Diencephalon (tissue), 1 donor: ENCODE measurements at places on chromosomes 5 and 9. TPM values are rescaled to one million over a fixed set of nuclear protein-coding genes. Genes with fewer than 3 reads are reported as not detected.

HAUS6 gene
- total RNA-seq = 28.4 TPM

INSL4 gene
- not detected for total RNA-seq

CA9 gene
- 1.2 TPM for total RNA-seq

MARCOL gene
- not detected for total RNA-seq

BTF3 gene
- total RNA-seq = 252 TPM

DPYSL3 gene
- 884 TPM for total RNA-seq

CD72 gene
- total RNA-seq = 0.46 TPM

DRD1 gene
- total RNA-seq = 27.0 TPM

ADAMTS6 gene
- total RNA-seq = 27.5 TPM

HK3 gene
- total RNA-seq = 1.2 TPM

ASPN gene
- total RNA-seq = 2.3 TPM

OTULINL gene
- total RNA-seq = 14.1 TPM

RAI14 gene
- 17.3 TPM for total RNA-seq

TMEM215 gene
- 9.0 TPM for total RNA-seq

GPX8 gene
- total RNA-seq = 4.2 TPM

BHMT gene
- total RNA-seq = 0.46 TPM

LVRN gene
- 1.8 TPM for total RNA-seq

ARID3C gene
- 0.69 TPM for total RNA-seq

RANBP17 gene
- total RNA-seq = 189 TPM

CCDC192 gene
- not detected for total RNA-seq

WNT8A gene
- 0.23 TPM for total RNA-seq

PELO gene
- total RNA-seq = 26.8 TPM

IGFBPL1 gene
- 38.3 TPM for total RNA-seq

KLF9 gene
- total RNA-seq = 6.9 TPM

RAD17 gene
- 45.2 TPM for total RNA-seq

BSPRY gene
- 0.69 TPM for total RNA-seq

SPAG8 gene
- 8.3 TPM for total RNA-seq

CDH18 gene
- total RNA-seq = 69.4 TPM

PRUNE2 gene
- 35.8 TPM for total RNA-seq

IL9 gene
- not detected for total RNA-seq
